Activated CD4-positive, alpha-beta T cell treated with anti-CD3 and anti-CD28 coated beads, Interleukin-2, amount 50 U/mL, for 4 hours (primary cell): ENCODE measurements at places on chromosomes 13 and 19.

GRCh38 chr19:17135001-17135853, 59.6 kb downstream of the MYO9B start:
- DNase-seq = no peak

GRCh38 chr13:101529422-101529821, 76.9 kb downstream of the ITGBL1 start:
- DNase-seq = no peak

DNA sequence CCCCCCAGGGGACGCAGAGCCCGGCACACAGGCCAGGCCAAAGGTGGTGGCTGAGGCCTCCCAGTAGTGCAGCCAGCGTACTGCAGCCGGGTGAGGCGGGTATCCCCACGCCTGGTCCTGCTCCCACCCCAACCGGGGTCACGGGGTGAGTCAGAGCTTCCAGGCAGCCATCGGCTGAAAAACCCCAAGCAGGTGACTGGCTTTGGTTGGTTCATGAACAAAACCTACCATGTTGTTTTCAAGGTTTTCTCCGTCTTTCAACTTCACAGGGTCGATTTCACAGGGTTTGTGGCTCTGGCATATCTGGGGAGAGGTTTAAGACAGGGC, 42.1 kb upstream of the C13orf46 start:
- no peak for DNase-seq

- no peak for DNase-seq
These were observed 79.0 kb upstream of the SLC7A1 start for GRCh38 chr13:29674532-29674931.

- no peak for DNase-seq
These were observed 2.2 kb downstream of the ZNF576 start for GRCh38 chr19:43598445-43599240.

GRCh38 chr13:60862036-60862435, 465.0 kb downstream of the TDRD3 start:
- no peak for DNase-seq

GRCh38 chr13:68535329-68535728, 1305.2 kb upstream of the PCDH9 start:
- DNase-seq = no peak

DNA sequence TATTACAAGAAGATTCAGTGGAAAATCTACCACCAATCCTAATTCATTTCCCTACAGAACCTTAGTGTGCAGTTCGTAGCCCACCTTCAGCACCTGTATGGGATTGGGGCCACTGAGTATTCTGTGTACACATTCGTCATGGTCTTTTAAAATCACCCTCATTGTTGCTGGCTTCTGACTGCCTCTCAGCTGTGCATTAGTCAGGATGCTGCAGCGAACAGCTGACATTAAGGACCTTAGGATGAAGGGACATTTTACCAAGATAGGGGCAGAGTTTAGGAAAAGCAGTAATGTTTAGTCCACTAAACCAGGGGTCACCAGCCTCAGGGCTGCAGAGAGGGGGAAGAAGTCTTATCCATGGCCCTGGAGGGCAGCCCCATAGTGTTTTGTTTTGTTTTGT, 176.5 kb downstream of the COL4A1 start:
- no peak for DNase-seq

DNA sequence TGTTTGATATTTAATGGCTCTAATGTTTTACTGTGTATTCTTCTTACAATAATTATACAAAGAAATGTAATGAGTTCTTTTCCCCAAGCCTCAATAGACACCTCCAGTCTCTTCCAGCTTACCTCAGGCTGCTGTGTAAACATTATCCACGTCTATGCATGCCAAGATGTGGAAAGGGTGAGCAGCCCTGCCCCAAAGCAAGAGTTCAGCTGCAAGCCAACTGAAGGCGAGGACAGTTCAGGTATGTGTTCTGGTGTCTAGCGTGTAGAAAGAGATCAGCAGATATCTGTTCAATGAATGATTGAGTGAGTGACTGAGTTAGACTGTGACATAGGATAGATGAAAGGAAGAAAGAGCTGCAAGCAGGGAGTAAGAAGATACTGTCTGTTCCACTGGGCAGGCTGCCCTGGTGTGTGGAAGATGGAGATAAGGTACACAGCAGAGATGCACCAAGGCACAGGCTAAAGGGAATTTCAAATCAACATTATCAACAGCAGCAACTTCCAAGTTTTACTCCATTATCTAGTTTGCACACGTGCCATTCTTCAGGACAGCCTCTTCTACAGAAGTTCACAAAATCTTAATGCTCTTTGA, 66.0 kb downstream of the LATS2 start:
- DNase-seq = no peak

GRCh38 chr19:7636691-7637373, at the start of gene STXBP2:
STXBP2 (plus strand) TSS chr19:7637110; CDS start chr19:7637150, 40 bp downstream.
- peak; percentile 89 for DNase-seq

GRCh38 chr13:97967948-97968347, 14.5 kb downstream of the IPO5 start:
- DNase-seq = no peak

DNA sequence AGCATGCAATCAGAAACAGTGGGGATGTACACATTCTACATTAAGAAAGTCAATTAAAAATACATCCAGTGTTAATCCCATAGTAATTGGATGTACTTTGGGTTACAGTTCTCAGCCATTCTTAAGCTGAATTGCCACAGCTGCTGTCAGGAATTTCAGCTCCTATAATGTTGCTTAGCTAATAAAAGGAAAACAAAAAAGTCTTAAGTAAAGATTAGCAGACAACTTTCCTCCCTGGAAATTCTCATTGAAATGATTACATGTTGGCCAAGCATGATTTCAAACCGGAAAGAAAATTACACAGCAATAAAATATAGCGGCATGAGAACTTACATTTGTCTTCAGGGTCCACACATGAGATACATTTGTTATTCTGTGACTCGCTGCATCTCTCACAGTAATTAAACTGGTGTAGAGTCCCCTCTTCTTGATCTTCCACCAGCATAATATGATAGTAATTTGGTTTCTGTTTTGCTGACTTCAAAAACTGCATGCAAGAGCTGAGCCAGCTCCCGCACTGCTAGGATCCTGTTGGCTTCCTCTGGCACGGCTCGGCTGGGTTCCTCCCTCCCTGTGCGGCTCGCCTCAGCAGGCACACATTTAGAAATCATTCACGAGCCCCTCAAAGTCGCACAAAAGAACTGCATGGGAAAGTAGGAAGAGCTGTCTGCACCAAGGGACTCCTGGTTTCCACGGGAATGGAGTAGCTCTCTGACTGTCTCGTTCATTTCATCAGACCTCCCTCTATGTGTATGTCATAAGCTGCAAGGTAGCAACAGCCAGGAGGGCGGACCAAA, at the start of gene HTR2A:
HTR2A (minus strand) TSS at position 713 of the 797 bp plus-strand sequence. CDS start 1,147 bp downstream, outside the sequence.
- no peak for DNase-seq

- DNase-seq = no peak
These were observed 1.7 kb upstream of the ZNF446 start for GRCh38 chr19:58474291-58474996.

DNA sequence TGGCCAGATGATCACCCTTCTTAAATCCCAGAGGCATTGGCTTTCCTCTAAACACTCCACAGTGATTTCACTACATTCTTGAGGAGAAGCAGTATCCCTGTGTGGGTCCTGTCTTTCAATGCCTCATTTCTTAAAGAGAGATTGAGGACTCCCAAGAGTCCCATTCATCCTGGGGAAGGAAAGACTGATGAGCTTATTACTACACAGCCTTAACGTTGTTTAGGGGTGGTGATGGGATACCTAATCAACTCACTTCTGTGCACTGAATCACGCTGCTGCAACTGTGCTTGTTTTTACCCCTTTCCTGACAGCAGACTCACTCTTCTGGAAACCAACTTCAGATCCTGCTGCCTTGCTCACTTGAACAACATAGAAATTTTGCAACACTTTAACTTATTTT, 203.1 kb downstream of the RGCC start:
- no peak for DNase-seq

DNA sequence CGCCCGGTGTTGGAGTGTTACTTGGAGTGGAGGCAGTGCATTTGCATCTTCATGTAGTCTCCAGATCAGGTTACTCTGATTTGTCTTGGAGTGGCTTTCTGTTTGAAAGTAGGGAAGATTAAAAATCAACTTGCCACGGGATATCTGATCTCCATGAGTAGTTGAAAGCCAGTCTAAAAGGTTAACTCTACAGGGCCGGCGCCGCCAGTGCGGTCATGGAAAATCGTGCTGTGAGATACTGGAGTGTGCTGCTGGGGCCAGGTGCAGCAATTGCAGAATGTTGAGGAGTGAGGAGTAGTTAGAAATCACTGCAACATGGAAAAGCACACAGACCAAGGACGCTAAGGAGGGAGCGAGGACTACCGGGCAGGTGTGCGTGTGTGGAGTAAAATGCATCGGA, 175.0 kb downstream of the STK24 start:
- no peak for DNase-seq

GRCh38 chr19:10260141-10260584, 8.1 kb downstream of the MRPL4 start:
- DNase-seq = peak; percentile 67

DNA sequence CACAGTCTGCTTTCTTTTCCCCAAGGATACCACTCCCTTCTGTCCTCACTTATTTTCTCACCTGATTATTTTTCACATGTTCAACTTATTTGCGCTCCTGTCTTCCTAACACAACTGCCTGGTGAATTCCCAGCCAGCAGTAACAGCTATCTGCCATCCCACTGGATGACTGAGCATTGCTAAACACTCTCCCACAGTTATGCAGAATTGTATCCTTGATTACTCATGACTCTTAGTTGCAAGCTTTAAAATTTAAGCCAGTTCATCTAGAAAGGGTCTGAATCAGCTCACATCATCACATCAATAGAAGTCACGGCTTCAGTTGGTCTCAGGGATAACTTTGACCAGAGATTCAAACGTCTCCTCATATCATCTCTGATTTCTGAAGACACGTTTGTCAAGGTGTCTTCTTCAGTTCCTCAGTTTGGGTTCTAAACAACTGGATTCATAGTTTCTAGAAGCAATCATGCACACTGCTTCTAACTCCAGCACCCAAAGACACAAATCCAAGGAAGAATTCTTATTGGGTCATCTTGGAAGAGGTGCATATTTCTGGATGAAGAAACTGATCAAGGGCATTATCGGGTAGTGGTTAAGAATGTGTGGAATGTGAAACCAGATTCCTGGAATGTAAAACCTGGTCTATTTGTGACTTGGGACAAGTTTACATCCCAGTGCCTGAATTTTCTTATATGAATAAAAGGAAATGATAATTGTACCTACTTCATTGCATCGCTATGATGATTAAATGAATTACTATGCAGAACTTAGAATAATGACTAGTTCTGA, 13.9 kb upstream of the DACH1 start:
- no peak for DNase-seq

- no peak for DNase-seq
These were observed 31.2 kb downstream of the DHRS12 start for GRCh38 chr13:51772781-51773180.

DNA sequence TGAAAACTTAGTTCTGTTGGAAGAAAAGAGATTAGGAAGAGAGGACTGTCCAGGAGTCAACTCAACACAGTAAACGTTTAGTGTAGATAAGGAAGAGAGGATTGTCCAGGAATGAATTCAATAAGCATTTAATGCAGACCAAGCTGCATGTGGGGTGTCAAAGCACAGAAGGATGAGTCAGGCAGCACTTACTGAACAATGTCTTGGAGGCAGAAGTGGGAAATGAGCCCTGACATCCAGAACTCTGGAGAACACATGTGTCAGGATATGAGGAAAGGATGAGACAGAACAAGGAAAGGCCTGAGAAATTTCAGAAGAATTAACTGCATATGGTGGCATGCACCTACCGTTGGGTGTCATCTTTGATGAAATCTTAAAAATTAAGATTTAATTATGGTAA, 429.2 kb upstream of the HTR2A start:
- no peak for DNase-seq

DNA sequence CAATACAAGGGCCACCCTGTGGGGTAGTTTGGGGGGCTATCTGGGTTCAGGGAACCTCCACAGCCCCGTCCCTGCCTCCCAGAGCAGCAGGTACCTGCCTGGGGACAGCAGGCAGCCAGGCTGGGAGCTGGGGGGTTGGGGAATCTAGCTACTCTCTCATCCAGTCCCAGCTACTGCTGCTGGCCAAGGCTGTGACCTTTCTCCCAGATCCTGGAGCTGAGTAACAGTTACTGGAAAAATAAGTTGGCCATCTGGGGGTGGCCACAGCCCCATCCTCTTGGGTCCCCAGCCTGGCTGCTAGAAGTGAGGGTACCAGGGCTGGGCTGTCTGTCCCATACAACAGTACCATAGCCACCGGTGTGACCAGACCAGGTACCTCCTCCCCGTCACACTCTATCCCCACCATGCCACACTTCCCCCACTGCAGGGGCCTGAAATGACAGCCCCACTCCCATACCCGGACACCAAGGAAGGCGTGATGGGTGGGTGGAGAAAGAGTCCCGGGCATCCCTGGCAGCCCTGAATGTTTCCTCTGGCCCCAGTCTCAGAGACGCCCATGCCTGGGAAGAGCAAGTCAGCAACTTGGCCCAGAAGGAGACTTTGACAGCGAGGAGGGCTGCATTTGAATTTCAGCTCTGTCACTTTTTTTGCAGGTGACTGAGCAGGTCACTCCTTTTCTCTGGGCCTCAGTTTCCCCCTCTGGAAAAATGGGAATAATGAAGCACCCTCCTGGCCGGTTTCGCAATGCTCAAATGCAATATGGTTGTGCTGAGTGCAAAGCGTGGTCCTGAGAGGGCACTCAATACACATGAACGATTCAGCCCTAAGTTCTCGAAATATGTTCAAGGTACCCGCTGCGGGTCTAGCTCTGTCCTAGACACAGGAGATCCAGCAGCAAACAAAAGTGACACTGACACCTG, 30.7 kb upstream of the NFIC start:
- DNase-seq = no peak

DNA sequence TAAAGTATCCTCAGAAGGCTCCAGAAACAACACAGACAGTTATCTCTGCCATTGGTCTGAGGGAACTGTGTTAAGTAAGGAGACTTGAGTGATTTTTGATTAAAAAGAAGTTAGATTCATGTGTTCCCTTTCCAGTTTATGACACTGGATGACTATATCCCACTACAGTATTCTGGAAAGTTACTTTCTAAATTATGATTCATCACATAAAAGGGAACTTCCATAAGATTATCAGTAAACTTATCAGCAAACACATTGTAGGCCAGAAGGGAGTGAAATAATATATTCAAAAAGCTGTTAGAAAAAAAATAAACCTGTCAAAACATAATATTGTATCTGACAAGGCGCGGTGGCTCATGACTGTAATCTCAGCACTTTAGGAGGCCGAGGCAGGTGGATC, 700.0 kb downstream of the SLITRK6 start:
- no peak for DNase-seq

- no peak for DNase-seq
These were observed 370.6 kb downstream of the DIAPH3 start for GRCh38 chr13:59793107-59793506.
